ENCODE measurements at places on chromosomes 4 and X.

- DNase-seq = peak; percentile 89
Measured at GRCh38 chr4:53622739-53623151, 31.5 kb upstream of the LNX1 start.

DNA sequence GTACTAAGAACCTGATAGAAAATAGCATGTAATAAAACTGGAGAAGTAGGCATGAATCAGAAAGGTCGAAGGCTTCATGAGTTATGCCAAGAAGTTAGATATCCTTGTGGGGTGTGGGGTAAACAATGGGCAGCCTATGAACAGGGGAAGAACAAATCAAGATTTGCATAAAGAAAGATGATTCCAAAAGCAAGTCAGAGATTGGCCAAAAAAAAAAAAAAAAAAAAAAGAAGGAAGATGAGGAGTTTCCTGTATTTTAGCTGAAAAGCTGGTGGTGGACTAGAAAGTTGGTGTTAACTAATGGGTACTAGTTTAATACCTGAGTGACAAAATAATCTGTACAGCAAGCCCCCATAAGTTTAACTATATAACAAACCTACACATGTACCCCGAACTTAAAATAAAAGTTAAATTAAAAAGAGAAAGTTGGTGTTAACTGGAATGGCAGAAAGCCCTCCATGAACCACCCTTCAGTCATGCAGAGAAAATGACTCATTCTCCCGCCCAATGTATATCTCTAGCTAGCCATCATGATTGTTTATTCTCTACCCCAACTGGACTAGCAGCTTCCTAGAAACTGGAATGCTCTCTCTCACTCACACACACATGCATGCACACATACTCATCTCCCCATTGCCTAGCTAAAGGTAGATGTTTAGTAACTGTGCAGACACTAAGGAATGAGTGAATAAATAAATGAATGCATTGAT is 41.7 kb downstream of the ATP11C start:
- DNase-seq = peak; percentile 69

DNA sequence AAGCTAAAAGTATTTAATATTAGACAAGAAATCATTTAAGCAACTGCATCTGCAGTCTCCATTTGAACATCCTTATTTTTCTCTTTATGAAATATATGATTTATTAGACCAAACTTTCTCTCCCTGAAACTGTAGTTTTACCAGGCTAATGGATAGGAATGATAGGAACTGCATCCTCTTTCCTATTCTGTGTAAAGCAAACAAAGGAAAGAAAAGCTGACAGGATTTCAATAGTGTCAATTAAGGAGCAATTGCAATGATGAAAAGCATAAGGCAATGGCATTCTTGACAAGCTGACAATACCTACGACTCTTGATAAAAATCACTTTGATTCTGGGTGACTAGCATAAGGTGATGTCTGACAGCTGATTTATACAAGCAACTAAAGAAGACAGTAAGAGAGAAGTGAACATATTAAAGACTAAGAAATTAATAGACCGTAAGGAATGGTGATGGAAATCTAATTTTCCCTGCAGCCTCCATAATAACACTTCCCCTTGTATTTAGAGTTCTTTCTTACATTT is 502.5 kb downstream of the TECRL start:
- no peak for DNase-seq

- no peak for DNase-seq
Measured at GRCh38 chr4:37225778-37226177, 18.8 kb upstream of the NWD2 start.

DNA sequence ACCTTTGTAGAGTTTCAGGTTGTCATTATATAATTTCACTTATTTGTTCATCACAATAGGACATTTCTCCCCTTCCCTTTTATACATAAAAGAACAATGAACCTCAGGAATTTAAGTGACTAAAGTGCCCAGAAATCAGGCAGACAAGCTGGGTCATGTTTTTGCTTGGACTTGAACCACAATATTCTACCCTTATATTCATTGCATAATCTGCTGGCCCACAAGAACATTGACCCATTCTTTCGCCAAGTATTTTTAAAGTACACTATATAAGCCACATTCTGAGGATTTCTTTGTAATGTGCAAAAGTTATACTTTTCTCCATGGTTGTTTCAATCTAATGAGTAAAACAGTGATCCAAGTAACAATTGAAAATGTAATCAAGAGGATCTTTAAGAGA is 637.5 kb upstream of the SLIT2 start:
- DNase-seq = no peak

GRCh38 chr4:40840255-40840984 is 90.7 kb downstream of the NSUN7 start:
- DNase-seq = no peak

GRCh38 chrX:125150231-125150630 is 169.4 kb upstream of the TEX13C start:
- DNase-seq = peak; percentile 0

DNA sequence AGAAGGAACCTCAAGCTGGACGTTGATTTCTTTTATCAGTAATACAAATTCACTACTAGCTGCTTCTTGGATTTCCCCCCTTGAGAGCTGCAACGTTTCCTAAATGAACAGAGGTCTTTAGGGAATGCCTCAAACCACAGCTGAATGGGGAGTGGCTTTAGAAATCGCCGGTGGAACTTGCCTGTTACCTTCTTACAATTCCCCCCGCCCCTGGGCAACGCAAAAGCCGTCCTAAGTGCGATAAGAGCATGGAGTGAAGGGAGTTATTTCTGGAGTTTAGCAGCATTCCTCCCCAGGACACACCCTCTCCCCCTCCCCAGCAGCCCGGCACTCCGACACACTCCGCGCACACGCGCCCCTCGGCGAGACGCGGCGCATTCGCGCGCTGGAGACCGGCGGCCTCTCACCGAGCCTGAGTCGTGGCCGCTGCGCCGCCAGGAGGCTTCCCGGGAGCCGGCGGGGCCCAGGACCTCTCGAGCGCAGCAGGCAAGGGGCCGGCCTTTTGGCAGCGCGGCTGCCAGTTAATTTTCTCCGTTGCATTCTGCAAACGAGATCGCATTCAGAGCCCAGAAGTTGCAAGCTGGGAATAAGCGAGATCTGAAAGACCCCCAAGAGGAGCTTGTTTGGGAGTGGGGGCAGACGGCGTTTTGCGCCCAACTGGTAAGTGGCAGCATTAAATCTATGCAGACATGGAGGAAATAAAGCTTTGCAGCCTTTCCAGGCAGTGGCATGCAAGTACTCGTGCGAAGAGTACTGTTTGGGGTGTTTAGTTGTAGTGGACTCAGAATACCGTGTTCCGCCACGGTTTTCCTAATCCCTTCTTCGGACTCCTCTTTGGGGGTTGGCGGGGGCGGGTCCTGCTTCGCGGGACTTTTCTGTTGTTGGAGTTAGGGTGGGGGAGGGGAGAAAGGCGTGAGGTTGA is 134.7 kb downstream of the PALLD start:
- DNase-seq = peak; percentile 79

GRCh38 chr4:36322921-36323354 is 41.5 kb downstream of the DTHD1 start:
- no peak for DNase-seq

GRCh38 chr4:47837094-47837907 is 566 bp downstream of the CORIN start:
- peak; percentile 50 for DNase-seq

DNA sequence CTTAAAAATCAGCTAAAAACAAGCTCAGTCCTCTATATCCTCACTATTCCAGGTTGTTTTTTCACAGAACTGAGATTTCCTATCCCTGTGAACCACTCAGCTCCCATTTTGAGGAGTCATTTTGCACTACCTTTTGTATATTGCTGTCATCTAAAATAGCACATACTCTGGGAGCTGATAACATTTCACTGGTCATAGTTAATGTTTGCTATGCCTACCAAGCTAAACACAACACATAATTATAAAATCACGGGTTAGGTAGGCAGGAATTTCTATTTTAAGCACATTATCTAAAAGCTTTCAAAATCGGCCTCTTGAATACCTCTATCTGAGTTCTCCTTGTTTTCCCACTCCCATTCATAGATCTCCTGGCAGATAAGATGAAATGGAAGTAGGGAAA is 882.0 kb upstream of the INTU start:
- no peak for DNase-seq

DNA sequence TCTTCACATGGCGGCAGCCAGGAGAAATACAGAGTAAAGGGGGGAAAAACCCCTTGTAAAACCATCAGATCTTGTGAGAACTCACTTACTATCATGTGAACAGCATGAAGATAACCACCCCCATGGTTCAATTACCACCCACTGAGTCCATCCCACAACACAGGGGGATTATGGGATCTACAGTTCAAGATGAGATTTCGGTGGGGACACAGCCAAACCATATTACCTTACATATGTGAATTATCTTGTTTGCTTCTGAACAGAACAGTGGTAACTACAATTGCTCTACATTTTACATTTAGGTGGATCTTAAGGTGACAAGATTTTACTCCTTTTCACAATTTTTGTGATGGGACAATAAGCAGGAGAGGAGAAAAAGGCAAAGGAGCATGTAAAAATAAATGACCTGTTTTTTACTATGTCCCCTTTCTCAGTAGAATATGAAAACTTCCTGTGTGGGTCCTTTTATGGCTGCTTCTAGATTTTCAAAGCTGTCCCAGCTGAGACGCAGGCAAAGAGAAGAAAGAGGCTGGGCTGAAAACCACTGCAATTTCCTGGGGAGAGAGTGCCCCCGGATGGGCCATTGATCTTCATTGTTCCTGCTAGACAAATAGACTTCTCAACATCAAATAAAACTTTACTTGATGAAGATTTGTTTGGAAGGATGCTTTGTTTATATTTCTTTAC is 45.9 kb upstream of the PGM2 start:
- DNase-seq = peak; percentile 19

DNA sequence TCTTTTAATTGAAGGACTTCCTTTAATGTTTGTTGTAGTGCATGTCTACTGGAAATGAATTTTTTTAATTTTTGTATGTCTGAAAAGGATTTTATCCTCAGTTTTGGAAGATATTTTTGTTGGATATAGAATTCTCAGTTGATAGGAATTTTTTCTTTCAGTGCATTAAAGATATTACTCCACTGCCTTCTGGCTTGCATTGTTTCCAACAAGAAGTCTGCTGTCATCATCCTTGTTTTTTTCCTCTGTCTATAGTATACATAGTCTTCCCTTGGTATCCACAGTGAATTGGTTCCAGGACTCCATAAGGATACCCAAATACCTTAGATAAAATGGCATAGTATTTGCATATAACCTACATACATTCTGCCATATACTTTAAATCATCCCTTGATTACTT is 33.5 kb downstream of the SCD5 start:
- DNase-seq = no peak

DNA sequence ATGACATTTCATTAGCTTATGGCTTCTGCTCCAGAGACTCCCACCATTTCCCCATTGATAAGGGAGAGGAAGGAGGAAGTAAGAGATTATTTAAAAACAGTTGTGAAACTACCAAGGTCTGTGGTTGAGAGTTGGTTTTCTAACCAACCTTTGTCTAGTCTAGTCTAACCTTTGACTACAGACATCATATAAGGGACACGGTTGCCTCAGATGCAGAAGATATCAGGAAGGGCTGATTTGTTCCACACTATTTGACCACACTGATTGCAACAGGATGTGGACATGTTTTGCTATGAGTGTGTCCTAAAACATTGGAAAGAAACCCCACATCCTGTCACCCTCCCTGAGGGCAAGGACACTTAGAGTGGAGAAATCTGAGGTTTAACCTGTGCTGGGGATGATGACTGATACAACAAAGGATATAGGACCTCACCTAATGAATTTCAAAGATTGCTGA is 53.0 kb downstream of the COQ2 start:
- DNase-seq = peak; percentile 18

DNA sequence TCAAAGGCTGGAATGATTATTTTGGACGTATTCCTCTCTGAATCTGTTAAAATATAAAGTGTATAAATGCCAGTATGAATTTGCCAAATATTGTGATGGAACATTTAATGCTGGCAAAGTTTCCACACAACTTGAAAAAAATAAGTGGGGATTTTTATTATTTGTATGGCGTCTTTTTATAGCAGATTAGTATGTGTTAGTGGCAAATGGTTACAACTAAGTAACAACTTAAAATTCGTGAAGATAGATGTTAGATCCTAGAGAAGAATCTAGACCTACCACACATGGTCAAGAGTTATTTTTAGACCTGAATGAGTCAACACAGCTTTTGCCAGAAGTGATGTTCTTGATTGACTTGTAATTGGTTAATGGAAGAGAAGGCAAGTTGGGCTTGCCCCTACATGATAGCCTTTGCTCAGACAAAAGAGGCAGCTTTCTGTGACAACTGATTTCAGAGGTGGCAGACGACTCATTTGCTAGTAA is 4.8 kb downstream of the CPE start:
- peak; percentile 43 for DNase-seq

DNA sequence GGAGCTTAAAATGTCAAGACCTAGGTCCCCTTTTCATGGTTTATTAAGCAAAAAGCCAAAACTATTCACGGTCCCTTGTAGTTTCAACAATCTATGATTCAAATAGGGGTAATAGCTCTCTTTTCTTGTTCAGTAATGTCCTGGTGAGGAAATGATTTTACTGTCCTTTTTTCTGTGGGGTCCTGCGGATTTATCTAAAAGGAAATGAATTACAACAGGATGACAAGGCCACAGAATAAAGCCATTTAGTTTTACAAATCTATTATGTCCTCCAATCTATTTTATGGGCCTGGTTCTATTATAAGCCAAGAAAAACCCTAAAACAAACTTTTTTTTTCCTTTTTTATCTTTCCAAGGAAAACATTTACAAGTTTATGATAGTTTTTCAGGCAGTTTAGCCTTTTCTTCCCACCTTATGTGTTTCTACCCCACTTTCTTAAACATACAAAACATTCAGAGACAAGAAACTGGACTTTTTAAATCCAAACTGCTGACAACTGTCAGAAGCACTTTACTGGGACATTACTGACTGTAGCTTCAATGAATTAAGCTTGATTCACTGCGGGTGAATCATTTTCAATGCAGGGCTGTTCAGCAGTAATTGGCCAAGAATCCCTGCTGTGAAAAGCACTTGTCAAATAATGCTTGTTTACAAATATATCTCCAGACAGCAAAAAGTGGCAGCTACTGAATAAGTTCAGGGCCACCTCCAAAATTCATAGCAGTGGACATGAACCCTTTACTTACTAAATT is 4.3 kb downstream of the EPHA5 start:
- peak; percentile 12 for DNase-seq

- peak; percentile 95 for DNase-seq
Measured at GRCh38 chr4:99383833-99384392, 31.4 kb upstream of the ADH1C start.

GRCh38 chr4:74878323-74878722 is 54.6 kb upstream of the PARM1 start:
- no peak for DNase-seq

DNA sequence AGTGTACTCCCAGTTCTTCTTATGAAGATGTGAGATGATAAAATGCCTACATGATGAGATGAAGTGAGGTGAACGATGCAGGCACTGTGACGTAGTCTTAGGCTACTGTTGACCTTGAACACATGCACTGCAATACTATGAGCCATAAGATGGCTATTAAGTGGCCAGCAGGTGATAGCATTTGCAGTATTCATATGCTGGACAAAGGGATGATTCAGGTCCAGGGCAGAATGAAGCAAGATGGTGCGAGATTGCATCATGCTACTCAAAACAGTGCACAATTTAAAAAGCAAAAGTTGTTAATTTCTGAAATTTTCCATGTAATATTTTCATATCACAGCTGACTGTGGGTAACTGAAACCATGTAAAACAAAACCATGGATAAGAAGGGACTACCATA is 781.4 kb downstream of the PCDH18 start:
- DNase-seq = peak; percentile 11
